ENCODE measurements at places on chromosomes 3 and 15.

DNA sequence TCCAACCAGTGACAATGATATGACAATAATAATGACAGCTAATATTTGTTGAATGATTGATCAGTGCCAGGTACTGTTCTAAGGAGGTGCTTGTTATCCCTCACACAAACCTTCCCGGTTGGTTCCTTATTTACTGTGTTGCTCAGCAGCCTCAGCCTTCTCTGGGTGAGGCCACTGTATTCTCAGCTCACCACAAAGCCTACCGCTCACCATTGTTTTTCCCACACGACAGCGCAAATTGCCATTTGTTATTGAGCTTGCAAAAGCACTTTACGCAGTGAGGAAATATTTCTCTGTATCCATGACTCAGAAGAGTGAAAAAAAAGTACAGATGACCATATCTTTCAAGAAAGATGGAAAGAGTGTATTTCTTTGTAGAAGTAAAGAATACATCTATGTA lies 49.5 kb upstream of the PDZRN3 start:
- no peak for DNase-seq

DNA sequence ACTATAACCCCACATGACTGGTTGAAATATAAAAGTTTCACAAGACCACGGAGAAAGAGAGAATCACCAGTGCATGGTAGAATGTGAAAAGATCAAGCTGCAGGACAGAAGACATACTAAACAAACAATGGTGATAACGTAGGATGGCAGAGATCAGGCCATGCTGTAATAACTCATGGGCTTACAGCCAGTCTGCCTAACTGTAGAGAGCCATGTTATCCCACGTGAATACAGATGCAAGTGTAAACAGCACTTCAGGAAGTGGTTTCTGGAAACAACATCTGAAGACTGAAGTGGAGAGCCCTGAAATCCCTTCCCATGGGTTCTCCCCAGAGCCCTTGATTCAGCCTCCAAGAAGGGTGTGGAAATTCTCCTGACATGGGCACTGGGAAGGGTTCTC lies 103.2 kb upstream of the SLCO2A1 start:
- DNase-seq, result no peak

DNA sequence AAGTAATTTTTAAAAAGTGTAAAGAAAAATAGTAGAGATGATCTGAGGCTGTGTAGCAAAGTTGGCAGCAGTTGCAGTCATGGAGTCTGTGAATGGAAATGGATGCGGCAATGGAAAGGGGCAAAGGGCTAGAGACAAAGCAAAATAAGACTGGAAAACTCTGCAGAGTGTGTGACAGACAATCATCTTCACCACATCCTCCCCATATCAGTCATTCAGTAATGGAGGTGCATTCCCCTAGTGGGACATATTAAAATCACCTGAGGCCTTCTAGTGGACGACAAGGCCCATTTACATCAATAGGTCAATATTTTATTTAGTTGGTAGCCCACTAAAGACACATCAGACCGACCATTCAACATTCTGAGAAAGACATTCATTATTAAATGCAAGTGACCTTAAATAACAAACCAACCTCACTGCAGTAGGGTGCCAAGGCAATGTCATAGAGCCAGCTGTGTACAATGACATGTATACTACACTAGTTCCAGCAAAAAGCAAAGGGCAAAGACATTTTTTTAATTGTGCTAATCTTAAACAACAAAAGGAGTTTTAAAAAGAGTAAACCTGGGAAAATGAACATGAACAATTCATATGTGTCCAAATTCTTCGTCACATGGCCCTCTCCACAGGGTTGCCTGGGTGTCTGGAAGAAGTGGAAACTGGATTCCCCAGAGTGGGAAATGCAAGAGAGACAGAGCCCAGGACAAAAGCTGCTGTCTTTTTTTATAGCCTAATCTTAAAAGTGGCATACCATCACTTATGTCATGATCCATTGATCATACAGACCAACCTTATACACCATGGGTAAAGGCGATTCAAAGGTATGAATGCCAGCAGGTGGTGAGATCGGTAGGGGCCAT lies 15.6 kb upstream of the RAP2B start:
- DNase-seq, result no peak

GRCh38 chr15:63374686-63375520 lies 6.7 kb downstream of the CA12 start:
- no peak for DNase-seq

DNA sequence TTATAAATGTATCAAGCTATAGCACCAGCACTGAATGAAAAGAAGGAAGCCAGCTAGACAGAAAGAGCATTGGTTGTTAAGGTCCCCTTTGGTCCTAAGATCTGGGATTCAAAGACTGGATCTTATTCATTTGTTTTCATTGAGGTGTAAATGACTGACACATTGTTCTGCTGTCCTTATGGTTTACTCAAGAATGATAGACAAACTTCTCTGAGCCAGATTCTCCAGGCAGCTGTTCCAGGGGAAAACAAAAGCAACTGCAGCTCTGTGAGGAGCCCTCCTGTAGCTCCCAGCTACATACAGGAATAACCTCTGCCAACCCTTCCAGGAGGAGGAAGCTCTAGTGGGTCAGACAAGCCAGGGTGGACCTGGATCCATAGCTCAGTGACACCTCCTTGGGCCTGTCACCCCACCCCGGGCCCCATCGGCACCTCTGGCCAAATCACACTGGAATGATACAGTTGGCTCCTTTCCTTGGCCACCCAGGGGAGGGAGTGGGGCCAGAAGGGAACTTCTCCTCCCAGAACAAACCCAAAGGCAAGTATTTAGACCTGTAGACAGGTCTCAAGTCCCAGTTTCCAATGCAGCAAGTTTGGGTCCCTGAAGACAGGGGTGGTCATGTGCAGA lies 57.8 kb downstream of the ZNF621 start:
- DNase-seq, result no peak

GRCh38 chr3:127328421-127328820 lies 40.6 kb upstream of the PRR20G start:
- no peak for DNase-seq

DNA sequence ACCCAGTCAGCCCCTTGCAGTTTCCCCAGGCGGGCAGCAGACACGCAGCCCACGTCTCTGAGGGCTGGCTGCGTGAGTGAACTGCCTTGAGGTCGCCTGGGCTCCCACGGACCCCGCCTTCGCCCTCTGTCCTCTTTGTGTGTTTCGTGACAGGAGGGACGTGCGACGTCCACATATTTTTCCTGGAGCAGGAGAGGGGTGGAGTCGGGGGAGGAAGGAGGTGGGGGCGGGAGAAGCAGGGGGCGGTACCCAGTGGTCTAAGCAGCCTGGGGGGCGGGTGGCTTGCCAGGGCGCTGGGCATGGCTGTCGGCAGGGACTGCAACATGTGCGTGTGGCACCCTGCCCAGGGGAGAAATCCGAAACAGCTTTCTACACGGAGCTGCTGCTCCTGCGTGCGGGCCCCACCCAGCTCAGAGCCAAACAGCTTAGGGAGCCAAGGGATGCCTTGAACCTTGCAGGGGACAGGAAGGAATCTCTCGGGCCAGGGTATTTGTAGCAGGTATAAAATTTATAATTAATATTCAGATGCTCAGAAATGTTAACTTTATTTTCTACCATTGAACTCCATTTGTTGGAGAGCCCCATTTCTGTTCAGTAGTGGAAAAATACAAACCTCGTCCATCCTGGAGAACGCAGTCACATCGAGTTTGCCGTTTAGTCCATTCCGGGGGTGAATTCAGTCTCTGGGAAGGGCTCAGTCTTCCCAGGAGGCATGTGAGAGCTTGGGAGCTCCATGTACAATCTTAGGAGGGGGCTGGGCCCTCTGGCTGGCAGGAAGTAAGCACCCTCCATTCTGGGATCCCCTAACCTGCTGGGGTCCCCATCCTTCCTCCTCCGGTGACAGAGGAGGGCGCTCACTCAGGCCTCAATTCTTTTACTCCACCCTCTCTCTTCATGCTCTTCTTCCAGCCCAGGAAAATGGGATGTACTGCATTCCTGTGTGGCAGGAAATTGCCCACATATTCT lies 79.1 kb upstream of the MEF2A start:
- no peak for DNase-seq

- no peak for DNase-seq
These were observed 49.9 kb downstream of the PSMD6 start for GRCh38 chr3:63973406-63973805.

DNA sequence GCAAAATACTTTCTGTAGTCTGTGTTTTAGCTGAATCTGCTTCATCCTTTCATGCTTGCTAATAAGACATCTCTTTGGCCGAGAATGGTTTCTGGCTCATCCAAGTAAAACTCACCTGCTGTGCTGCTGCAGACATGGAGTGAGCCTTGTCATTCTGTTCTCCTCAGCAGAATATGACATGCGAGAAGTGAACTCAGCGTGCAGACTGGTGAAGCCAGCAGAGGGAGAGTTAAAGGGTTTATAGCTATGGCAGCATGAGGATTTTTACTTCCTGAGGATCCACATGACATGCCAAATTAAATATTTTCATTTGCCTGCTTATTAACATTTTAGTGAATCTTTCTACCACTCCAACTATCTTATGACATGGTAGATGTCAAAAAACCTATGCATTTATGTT lies 658.4 kb upstream of the NECTIN3 start:
- DNase-seq, result no peak

GRCh38 chr3:12508291-12508700 lies 24.0 kb downstream of the TSEN2 start:
- peak; percentile 98 for DNase-seq

DNA sequence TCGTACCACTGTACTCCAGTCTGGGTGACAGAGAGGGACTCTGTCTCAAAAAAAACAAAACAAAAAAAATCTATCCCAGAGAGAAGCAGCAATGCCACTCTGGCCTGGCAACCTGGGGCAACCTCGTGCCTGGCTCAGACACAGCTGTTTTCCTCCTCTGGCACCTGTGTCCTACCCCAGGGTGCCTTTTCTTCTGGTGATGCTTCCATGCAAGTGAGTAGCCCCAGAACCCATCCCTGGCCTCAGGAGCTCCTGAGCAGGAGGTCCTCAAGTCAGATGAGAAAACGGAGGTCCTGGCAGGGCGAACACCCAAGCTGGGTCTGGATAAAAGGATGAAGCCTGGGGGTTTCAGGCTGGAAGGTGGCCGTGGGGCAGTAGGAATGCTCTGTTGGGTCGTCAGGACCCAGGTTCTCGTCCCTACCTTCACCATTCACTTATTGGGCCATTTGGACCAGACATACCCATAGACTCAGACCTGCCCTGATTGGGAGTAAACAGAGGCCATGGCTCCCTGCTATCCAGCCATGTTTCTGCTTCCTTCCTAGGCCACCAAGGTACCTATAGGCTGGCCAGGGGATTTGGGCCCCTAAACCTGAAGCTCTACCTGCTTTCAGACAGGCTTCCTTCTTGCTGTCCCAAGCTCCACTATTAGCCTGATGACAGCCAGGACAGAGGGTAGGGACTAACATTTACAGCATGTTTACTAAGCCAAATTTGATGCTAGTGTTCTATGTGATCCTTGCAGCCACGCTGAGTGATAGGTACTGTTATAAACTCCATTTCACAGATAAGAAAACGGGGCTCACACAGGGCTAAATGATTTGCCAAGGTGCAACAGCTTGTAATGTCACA lies 102.2 kb downstream of the DAPK2 start:
- no peak for DNase-seq

DNA sequence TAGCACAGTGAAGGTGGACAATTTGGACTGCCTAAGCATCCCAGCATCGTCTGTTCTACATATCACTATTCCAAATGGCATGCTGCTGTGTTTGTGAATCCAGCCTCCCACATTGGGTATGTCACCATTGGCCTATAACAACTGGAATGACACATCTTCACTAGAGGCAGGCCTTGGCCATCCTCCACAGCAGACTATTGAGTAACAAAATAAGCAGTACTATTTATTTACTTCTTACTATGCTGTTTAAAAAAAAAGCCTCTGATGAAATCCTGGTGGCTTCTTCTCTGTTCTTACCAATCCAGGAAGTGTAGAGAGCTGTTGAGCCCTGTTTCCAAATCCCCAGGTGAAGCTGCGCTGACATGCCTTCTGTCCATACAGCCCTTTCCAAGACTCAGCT lies 30.6 kb upstream of the CERS3 start:
- peak; percentile 5 for DNase-seq

GRCh38 chr3:179929091-179929529 lies 107.6 kb downstream of the PEX5L start:
- peak; percentile 20 for DNase-seq

- DNase-seq, result no peak
These were observed 141.3 kb upstream of the PROK2 start for GRCh38 chr3:71926262-71926600.

DNA sequence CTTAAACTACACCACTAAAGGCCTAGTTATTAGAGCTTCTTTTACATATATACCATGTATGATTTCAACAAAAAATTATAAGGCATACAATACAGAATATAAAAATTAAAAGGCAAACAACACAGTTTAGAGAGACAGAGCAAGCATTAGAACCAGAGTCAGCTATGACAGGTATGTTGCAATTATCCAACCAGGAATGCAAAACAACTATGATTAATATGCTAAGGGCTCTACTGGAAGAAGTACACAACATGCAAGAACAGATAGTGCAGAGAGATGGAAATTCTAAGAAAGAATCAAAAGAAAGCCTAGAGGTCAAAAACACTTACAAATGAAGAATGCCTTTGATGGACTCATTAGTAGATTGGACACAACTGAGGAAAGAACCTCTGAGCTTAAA lies 39.6 kb downstream of the CCDC54 start:
- DNase-seq, result no peak

- no peak for DNase-seq
These were observed 54.0 kb downstream of the ARMC8 start for GRCh38 chr3:138241061-138241460.

- DNase-seq, result no peak
These were observed 12.0 kb downstream of the AMOTL2 start for GRCh38 chr3:134362221-134362620.

GRCh38 chr15:100692246-100692645 lies 89.9 kb downstream of the ASB7 start:
- no peak for DNase-seq

DNA sequence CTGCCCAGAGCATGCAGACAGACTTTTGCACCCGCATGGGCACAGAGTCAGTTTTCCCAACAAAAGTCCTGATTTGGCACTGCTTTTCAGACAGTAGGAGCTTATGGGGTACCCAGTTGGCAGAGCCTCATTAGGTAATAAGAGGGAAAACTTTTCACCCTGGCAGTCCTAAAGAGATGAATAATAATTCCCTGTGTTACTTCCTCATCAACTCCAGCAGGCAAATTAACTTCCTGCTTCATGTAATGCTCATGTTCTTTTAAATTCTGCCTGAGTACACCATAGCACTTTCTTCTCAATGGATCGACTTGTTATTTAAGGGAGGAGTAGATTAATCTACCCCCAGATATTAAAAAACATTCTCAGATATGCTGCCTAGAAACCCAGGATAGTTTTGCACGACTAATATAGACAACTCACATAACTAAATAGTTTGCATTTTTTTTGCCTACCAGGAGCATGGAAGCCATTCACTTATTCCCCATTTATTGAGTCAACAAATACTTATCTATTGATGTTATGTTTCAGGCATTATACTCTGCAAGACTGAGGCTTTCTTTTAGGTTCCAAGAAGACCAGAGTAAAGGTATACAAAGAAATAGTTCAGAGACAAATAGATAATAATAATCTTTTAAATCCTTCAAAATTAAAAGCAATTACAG lies 214.5 kb downstream of the KCNMB2 start:
- DNase-seq, result no peak

- no peak for DNase-seq
These were observed 335.2 kb upstream of the TRIM42 start for GRCh38 chr3:140342668-140343067.

GRCh38 chr3:17632401-17633100 lies 109.9 kb downstream of the TBC1D5 start:
- peak; percentile 65 for DNase-seq

- no peak for DNase-seq
These were observed 170.0 kb downstream of the SOX2 start for GRCh38 chr3:181881749-181882148.
